Hepatocyte (in vitro differentiated cells): ENCODE measurements at places on chromosomes 3 and 15. TPM values are rescaled to one million over a fixed set of nuclear protein-coding genes. Genes with fewer than 3 reads are reported as not detected.

GRCh38 chr15:40175160-40175559 lies 14.3 kb downstream of the BUB1B start:
- H3K27me3 ChIP-seq: no peaks in the 10 kb centered on the region
- no peak overlapping the region for H3K27ac ChIP-seq
- no peak overlapping the region for H3K4me3 ChIP-seq
- no peaks in the 10 kb centered on the region for H3K36me3 ChIP-seq
- DNase-seq: no peak

DNA sequence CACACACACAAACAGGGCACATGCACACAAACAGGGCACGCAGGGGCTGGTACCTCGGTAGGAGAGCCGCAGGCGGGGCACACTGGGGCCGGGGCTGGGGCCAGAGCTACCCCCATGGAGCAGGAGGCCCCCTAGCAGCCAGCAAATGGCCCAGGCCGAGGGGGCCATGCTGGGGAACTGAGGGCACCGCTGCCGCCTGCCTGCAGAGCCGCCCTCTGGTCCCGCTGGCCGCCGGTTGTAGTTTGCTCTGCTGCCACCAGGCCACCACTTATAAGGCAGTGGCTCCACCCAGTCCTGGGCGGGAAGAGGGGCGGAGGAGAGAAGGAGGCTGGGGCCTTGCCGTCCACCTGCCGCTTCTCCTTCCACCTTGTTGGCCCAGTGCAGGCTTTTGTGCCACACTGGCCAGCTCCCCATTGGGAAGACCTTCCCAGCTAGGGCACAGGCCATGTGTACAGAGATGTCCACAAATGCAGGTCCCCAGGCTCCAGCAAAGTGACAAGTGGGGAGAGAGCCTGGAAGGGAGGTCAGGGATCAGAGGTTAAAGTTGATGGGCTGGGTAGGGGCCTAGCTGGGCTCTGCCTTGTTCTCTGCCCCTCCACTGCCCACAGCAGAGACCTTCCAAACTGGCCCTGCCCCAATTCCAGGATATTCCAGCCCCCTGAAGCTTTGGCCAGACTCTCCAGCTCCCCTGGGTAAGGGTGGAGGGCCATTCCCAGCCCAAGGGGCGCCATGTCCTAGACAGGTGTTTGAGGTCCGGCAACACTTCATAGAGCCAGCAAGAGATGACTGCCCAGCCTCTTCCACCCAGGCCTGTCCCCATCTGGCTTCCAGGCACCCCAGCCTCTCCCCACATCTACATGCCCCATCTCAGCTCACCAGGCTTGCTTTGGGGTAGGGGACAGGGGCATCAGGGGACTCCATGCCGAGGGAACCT lies at the start of gene SEMA3G:
SEMA3G (minus strand) TSS at position 244 of the 934 bp plus-strand sequence; CDS start at position 168, 76 bp downstream.
- H3K27ac ChIP-seq: no peak within 1 kb of the TSS
- peak; percentile 86 for DNase-seq
- H3K4me1 ChIP-seq: no peaks in the 10 kb centered on the region

Gene ARNT2
- 3.9 and 4.7 TPM in 2 replicates for polyA plus RNA-seq

DNA sequence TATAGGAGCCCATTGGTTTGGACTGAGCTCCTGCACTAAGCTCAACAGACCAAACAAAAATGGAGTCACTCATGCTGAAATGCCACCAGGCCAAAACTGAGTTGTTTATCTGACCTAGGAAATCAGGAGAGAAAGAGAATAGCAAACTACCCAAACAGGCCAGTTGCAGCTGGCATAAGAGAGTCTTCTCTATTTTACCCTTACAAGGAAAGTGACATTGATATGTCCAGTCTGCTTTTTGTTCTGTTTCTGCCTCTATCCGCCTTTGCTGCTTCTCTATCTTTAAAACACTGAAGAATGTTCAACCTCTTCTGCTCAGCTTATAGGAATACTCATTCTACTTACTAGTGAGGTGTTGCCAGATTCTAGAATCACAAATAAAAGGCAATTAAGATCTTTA lies 95.1 kb downstream of the ATP1B3 start:
- no peaks in the 10 kb centered on the region for H3K36me3 ChIP-seq
- no peaks in the 10 kb centered on the region for H3K4me1 ChIP-seq

- no peaks in the 10 kb centered on the region for H3K27me3 ChIP-seq
- DNase-seq: peak; percentile 22
- H3K36me3 ChIP-seq: no peaks in the 10 kb centered on the region
- no peak overlapping the region for H3K4me3 ChIP-seq
- peaks cover 16% of the 10 kb centered on the region for H3K4me1 ChIP-seq
These were observed 156.3 kb downstream of the WNT5A start for GRCh38 chr3:55330756-55331155.

- H3K27me3 ChIP-seq: no peaks in the 10 kb centered on the region
- no peak for DNase-seq
- no peak overlapping the region for H3K27ac ChIP-seq
- no peaks in the 10 kb centered on the region for H3K4me1 ChIP-seq
These were observed 302.2 kb downstream of the FOXP1 start for GRCh38 chr3:71281280-71281679.

- H3K27me3 ChIP-seq: no peaks in the 10 kb centered on the region
- DNase-seq: no peak
- no peak overlapping the region for H3K27ac ChIP-seq
- no peaks in the 10 kb centered on the region for H3K36me3 ChIP-seq
- no peak overlapping the region for H3K4me3 ChIP-seq
These were observed 54.5 kb upstream of the ABHD17C start for GRCh38 chr15:80640531-80641121.

Gene RHOV
- 5.7 and 6.1 TPM in 2 replicates for polyA plus RNA-seq

DNA sequence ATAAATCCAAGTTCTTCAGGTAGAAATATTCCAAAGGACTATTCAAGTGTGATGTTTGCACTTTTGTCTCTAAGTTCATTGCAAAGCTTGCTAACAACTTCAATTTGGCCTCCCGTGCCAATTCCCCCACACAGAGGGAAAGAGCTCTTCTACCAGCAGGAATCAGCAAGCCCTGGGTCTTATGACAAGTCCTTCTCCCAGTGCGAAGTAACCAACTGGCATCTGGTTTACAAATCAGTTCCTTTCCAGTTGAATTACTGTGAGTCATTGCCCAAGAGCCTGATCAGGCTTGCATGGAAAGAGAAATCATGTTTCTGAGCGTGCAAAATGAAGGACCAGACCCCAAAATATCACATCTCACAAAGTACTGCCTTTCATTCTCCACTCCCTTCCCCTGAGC lies 62.7 kb upstream of the SLCO3A1 start:
- no peaks in the 10 kb centered on the region for H3K4me1 ChIP-seq
- no peak overlapping the region for H3K4me3 ChIP-seq
- no peak for DNase-seq
- peaks cover 12% of the 10 kb centered on the region for H3K27me3 ChIP-seq

GRCh38 chr3:119619094-119619493 lies 21.4 kb downstream of the PLA1A start:
- no peaks in the 10 kb centered on the region for H3K27me3 ChIP-seq
- H3K27ac ChIP-seq: no peak overlapping the region
- no peak overlapping the region for H3K4me3 ChIP-seq
- no peaks in the 10 kb centered on the region for H3K36me3 ChIP-seq
- H3K4me1 ChIP-seq: no peaks in the 10 kb centered on the region
- DNase-seq: no peak

GRCh38 chr3:85180-85579 lies 111.4 kb upstream of the CHL1 start:
- H3K27ac ChIP-seq: no peak overlapping the region
- no peak for DNase-seq
- H3K4me3 ChIP-seq: no peak overlapping the region
- H3K27me3 ChIP-seq: no peaks in the 10 kb centered on the region

Gene CACNA2D2
- 1.4 and 1.5 TPM in 2 replicates for polyA plus RNA-seq

Gene NR1I2
- 2.8 and 5.0 TPM in 2 replicates for polyA plus RNA-seq

- H3K36me3 ChIP-seq: no peaks in the 10 kb centered on the region
- H3K27ac ChIP-seq: no peak overlapping the region
- H3K27me3 ChIP-seq: peaks cover 3% of the 10 kb centered on the region
- no peaks in the 10 kb centered on the region for H3K4me1 ChIP-seq
These were observed 50.7 kb upstream of the C3orf49 start for GRCh38 chr3:63768386-63768785.
